ELR (cell line): ENCODE measurements at places on chromosomes 16 and 17.

- no peak for DNase-seq
Measured at GRCh38 chr16:66337463-66338188, 28.9 kb upstream of the CDH5 start.

DNA sequence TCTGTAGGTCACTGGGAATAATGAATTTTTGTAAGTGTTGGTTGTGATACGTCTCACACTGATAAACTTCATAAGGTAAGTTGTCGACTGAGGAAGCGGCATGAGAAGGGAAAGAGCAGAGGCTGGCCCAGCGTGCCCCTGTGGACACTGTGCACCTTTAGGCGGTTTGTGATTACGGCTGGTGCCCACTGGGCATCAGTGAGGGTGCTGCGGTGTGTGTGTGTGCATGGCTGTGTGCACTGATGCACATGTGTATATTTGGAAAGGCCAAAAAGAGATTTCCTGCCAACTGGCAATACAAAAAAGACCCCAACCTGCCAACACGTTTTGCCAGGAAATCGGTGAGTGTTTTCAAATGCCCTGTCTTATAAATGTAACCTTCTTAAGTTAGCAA, 11.9 kb downstream of the IRF8 start:
- DNase-seq, result no peak

DNA sequence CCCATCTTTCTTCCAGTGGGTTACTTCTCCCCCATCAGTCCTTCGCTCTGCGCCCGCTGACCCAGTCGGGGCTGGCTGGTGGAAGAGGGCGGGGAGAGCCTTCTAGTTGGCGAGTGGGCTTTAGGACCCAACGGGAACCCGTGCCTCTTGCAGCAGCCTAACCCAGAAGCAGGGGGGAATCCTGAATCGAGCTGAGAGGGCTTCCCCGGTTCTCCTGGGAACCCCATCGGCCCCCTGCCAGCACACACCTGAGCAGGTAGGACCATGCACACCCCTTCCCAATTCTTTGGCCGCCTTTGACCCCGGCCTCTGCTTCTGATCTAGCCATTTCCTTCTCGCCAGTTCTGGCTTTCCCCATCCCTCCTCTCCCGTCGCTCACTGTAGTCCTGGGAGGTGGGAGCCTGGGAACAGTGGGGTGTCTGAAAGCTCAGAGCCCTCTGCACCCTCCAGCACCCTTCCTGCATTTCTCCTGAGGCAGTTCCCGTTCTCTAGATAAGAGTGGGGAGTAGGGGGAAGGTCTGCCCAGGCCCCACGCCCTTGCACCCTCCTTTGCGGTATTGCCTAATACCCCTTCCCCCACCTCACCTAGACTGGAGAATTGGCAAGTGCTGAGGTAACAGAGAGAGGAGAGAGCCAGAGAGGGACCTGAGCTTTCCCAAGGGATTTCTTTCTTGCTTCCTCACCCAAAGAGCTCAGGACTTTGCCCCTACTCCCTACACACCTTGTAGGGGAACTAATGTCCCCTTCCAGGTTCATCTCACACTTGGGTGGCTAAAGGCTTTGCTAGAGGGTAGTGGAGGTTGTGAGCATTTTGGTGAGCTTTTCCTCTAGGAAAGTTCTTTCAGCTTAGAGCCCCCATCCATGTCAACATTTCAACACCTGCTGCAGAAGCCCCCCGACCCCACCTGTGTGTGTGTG, at the start of gene RARA:
RARA (plus strand) TSS at position 150 of the 918 bp plus-strand sequence. CDS start 22,039 bp downstream, outside the sequence.
- no peak for DNase-seq

GRCh38 chr17:45357364-45357997, 40.7 kb upstream of the MAP3K14 start:
- no peak for DNase-seq

- no peak for DNase-seq
Measured at GRCh38 chr16:78742501-78743283, 643.2 kb downstream of the WWOX start.

DNA sequence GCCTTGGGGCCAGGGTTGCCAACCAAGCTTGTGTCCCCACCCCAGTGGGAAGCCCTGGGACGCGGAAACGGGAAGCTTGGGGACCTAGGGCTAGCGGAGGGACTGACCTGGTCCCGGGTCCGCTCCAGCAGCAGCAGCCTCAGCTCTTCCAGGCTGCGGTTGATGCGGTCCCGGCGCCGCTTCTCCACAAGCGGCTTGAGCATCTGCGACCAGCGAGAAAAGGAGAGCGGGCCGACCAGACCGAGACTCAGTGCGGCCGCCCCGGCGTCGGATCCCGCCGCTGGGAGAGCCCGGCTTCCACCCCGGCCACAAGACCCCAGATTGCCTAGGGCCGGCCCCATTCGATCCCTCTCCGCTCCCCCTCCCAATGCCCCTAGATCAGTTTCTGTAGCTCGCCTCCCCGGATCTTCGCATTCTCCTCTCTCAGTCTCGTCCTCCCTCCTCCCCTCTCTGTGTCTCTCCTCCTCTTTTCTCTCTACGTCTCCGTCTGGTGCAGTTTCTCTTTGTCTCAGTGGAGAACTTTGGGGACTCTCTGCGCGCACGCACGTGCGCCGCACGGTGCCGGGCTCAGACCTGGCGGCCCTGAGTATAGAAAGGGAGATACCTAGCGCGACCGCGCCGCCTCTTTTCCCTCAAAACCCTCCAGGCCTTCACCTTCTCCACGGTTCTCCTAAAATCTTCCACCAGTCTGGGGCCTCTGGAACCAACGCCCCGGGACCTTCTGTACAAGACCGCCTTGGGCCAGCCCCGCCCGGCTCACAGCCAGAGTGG, 797 bp downstream of the HES7 start:
- DNase-seq, result peak; percentile 56

DNA sequence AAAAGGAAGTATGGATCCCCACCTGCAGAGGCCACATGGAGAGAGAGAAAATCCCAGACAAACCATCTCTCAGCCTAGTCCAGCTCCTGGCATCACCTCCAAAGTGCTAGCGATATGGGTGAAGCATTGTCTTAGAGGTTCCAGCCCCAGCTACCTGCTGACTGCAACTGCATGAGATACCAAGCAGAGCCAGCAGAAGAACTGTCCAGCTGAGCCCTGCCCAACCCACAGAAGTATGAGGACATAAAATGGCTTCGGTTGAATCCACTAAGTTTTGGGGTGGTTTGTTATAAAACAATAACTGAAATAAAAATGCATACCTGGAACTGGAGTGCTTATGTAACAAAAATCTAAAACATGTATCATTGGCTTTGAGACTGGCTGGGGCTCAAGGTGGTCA, 20.4 kb upstream of the SLFN5 start:
- DNase-seq, result no peak

DNA sequence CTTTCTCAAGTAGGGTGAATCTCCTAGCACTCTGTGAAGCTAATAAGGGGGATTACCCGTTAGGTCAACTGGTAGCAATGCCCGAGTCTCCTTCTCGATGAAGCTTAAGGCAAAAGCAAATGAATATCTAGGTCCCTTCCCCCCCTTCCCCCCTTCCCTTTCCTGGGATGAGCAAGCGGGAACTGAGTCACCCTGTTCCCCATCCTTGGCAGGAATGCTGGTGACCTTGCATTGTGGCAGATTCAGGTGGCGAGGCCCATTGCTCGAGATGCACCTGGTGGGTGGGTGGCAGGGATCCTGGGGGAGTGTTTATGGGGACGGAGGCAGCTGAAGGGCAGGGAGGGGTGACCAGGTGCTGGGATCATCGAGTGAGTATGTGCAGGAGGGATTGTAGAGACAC, 7.1 kb downstream of the NXPH3 start:
- peak; percentile 82 for DNase-seq

DNA sequence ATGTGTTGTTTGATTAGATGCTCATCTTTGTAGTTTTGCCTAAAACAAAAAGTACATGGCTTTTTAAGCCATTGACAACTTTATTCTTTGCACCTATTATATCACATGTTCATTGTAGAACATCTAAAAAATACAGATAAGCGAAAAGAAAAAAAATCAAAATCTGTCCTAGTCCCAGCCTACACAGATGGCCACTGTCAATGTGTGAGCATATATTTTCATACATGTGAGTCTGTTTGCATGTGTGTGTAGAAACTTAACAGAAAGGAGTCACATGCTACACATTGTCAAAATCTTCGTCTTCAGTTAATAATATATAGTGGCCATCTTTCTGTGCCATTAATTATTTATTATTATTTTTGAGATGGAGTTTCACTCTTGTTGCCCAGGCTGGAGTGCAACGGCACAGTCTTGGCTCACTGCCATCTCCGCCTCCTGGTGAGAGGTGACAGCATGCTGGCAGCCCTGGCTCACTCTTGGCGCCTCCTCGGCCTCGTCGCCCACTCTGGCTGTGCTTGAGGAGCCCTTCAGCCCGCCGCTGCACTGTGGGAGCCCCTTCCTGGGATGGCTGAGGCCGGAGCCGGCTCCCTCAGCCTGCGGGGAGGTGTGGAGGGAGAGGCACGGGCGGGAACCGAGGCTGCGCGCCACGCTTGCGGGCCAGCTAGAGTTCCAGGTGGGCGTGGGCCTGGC, 68.5 kb upstream of the AMZ2 start:
- DNase-seq, result no peak

DNA sequence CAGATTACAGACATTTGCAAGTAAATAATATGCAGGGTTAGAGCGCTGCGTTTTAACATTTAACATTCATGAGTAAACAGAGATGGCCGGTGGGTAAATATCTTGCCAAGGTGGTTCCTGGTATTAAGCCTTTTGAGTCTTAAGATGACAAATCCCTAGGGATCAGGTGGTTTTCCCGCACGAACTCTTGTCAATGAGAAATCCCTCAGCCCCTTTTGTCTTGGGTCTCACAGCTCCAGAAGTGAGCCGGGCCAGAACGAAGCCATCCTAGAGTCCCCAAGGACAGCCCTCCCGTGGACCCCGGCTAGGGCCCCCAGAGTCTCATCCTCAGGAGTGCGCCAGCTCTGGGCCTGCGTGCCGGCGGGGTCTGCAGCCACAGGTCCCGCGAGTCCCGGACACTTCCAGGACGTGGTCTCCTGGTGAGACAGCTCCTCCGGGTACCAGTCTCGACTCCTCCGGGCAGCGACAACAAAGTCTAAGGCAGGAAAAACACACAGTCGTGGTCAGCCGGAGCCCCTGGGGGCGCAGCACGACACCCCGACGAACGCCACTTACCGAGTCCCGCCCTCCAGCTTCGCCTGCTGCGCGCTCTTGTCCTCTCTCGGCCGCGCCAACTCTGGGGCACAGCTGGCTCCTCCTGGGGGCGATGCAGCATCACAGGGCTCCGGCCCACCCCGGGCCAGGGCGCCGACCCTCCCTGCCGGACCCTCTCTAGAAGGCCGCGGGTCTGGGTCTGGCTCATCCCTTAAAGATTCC, 13.3 kb downstream of the MIS12 start:
- DNase-seq, result peak; percentile 30
